ENCODE measurements at places on chromosomes 16 and 17.

- DNase-seq = no peak
These were observed 140.0 kb downstream of the RAB11FIP4 start for GRCh38 chr17:31531336-31531980.

DNA sequence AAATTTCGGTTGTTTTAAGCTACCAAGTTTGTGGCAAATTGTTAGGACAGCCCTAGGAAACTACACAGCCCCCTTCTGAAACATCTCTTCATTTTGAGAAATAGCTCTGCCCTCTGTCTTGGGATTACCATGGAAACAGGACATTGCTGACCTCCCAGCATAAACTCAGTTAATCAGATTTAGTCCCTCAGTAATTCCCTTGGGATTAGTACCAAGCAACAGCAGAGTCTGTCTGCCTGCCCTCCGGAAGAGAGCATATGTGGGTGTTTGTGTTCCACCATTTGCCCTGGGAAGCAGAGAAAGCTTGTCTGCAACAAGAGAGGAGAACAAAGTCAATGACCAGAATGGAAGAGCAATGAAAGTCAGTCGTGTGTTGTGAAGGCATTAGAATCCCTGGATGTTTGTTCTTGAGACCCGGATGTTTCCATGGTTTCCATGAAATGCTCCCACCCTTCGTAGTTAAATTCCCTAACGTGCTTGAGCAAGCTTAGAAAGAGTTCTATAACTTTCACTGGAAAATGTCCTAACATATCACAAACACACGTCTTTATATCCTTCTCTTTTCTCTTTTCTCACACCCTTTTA lies 26.2 kb downstream of the NUDT7 start:
- no peak for DNase-seq

DNA sequence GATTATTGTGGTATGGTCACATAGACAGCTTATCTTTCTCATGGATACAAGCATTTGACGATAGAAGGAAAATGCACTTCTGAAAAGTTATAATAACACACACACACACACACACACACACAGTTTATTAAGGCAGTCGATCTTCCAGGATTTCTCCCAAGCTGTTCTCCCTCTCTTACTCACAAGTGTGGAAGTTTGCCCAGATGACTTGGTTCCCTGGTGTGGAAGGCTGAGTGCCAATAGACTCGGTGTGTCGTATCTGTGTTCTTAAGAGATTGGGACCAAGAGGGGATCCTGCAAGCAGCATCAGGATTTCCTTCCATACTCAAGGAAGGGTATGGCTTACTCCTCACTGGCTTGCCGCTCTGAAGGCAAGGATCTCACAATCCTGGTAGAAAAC lies 279.6 kb downstream of the HS3ST3B1 start:
- DNase-seq = no peak

- no peak for DNase-seq
These were observed 8.8 kb downstream of the NKD1 start for GRCh38 chr16:50557046-50557445.

GRCh38 chr16:85330694-85331188 lies 218.5 kb upstream of the CIBAR2 start:
- DNase-seq = no peak

DNA sequence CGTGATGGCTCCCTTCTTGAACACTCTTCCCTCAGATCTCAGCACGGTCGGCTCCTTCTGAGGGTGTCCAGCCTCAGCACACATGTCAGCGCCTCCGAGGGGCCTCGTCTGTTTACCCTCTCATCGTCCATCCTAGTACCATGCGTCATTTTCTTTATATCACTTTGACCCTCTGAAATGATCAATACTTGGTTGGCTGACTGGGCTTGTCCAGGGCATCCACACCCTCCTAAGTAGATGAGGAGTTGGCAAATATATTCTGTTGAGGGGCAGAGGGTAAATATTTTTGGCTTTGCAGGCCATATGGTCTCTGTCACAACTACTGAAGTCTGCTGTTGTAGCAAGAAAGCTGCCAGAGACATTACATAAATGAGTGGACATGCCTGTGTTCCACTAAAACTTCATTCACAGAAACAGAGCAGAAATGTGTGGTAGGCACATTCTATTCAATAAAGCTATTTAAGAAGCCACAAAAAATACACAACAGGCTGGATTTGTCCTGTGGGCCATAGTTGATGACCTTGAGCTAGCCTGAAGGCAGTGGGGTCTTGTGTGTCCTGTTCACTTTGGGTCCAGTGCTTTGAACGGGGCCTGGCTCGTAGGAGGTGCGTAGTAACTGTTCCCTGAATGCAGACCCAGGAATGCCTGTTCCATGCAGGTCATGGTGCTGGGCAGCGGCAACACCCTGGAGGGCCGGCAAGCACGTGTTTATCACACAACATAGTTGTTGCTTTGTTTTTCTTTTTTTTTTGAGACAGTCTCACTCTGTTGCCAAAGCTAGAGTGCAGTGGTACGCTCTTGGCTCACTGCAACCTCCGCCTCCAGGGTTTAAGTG lies 185.8 kb downstream of the SNX29 start:
- no peak for DNase-seq

GRCh38 chr16:17470908-17471718 lies at the start of gene XYLT1:
XYLT1 (minus strand) TSS chr16:17470960; CDS start chr16:17470796, 164 bp downstream.
- DNase-seq = no peak

DNA sequence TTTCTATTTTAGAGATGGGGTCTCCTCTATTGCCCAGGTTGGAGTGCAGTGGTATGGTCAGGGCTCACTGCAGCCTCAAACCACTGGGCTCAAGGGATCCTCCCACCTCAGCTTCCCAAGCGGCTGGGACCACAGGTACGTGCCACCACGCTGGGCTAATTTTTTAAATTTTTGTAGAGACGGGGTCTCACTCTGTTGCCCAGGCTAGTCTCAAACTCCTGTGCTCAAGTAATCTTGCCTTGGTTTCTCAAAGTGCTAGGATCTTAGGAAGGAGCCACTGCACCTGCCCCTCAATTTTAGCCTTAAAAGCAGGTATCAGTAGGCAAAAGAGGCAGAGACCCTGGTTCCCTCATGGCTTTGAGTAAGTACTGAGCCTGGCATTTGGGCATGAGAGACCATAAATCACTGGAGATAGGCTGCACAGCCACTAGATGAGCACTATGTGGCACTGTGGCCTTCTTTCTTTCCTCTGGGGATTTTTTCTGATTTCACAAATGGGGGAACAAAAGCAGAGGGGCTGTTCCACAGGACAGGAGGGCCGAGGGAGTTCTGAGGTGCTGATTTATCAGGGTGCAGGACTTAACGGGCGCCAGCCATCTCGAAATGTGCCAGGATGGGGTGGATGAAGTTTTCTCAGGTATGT lies 82.2 kb downstream of the PLXDC1 start:
- DNase-seq = no peak

- DNase-seq = no peak
These were observed 22.1 kb downstream of the NT5M start for GRCh38 chr17:17325228-17325627.

- no peak for DNase-seq
These were observed 434.5 kb downstream of the SHISA9 start for GRCh38 chr16:13335879-13336278.

DNA sequence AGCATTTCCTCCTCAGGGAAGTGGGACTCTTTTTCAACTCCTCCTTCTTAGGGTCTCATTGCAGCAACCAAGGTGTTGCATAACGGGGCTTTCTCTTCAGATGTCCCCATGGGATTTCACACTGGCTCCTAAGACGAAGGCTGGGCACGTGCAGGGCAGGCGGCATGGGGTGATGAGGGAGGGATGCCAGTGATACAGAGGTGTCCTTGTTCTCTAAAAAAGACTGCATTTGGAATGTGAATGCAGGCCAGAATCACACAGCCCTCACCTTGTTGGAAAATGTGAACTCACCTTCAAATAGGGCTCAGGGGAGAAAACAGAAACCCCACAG lies 105.6 kb downstream of the XYLT1 start:
- DNase-seq = no peak

DNA sequence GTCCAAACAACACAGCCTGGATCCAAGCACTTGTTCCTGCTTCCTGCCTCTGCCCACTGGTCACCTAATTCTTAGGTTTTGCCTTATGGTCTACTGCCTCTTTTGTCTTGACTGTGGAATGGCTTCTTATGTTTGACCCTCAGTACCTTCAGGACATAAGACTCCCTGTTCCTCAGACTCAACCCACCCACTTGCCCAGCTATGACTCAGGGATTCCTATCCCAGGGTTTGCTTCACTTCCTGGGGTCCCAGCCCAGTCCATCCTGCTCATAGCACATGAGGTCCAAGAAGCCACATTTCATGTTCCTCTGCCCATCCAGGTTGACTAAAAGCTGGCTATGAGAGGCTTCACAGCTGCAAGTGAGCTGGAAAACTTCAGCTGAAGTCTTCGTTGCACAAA lies 320.9 kb upstream of the CDH5 start:
- DNase-seq = no peak

- DNase-seq = no peak
These were observed 22.1 kb upstream of the NAT9 start for GRCh38 chr17:74798239-74798707.

DNA sequence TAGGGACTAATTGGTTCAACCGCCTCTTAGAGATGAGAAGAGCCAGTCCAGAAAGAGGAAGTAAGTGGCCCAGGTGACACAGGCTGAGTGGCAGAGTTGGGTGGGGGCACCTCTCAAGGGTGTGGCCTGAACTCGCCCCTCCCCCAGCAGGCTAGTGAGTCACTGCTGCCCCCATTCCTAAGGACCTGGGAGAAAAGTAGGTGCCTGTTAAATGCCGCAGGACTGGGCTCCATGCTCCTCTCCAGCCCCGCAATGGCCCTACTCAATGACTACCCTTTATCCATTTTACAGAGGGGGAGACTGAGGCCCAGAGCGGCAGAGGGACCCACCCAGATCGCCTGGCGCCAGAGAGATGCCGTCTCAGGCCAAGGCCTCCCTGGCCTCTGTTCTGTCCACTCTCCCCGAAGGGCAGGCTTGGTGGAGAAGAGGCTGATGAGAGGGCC lies 8.1 kb downstream of the TMEM235 start:
- DNase-seq = no peak

DNA sequence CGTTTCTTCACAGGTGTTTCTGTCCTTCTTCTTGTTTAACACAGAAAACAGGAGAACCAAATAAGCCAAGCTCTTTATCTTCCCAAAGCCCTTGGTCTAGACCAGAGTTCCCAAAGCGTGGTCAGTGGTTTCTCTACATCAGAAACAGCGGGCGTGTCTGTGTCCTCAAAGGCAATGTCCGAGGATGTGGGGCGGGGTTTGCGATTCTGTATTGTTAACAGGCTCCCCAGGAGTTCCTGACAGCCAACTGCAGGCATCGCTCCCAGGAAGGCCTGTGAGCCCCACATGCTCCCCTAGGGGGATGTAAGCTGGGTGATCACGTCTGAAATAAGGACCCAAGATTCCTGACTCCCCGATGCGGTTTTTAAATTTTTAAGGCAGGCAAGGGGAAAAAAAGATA lies 28.4 kb upstream of the SLC25A19 start:
- DNase-seq = no peak

DNA sequence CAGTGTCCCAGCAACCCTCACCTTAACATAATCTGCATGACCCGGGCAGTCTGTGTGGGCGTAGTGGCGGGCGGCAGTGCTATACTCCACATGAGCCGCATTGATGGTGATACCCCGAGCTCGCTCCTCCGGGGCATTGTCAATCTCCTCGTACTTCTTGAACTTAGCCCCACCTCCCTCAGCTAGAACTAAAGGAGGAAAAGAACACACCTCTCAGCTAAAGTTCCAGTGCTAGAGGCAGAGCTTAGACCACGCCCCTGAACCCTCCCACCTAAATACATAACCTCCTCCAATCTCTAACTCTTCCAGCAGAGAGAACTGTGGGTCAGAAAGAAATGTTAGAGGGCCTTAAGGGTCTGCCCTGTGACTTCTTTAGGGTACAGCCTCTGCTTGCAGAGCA lies 855 bp downstream of the TUFM start:
- no peak for DNase-seq

DNA sequence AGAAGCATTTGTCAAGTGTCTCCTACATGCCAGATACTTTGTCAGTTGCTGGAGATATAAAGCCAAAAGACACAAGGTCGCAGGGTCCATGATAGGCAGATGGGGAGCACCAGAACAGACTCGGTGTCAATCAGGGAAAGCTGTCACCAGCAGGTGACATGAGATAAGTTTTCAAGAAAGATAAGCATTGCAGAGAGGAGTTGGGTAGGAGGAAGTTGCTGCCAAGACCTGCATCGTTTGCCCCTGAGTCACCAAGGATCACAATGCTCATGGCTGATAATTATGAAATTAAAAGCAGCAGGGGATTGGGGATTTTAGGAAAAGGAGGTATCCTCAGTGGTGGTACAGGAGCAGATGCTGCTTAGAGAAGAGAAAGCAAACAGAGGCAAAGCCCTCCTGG lies 551.1 kb upstream of the CDH11 start:
- DNase-seq = no peak

DNA sequence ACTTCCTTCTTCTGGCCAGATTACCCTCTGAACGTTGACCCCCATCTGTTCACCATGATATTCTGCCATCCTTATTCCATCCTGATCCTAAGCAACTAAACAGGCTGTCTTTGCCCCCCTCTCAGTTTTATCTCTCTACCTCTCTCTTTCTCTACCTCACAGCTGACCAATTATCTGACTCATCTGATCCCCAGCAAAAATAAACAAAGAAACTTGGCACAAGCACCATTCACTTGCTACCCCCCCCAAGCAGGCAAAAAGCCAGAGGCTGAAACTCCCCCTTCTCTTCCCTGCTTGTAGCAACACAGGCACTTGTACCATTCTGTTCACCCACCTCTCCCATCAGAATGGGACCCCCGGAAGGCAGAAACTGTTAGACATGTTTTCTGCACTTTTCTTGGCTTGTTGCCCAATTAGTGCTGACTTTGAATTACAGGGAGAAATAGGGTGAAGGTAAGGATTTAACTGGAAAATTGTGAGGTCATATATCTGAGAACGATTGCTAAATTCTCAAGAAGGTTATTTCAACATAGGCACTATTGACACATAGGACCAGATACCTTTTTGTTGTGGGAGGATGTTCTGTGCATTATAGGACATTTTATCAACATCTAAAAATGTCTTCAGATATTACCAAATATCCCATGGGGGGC lies 163.2 kb downstream of the TOX3 start:
- no peak for DNase-seq

DNA sequence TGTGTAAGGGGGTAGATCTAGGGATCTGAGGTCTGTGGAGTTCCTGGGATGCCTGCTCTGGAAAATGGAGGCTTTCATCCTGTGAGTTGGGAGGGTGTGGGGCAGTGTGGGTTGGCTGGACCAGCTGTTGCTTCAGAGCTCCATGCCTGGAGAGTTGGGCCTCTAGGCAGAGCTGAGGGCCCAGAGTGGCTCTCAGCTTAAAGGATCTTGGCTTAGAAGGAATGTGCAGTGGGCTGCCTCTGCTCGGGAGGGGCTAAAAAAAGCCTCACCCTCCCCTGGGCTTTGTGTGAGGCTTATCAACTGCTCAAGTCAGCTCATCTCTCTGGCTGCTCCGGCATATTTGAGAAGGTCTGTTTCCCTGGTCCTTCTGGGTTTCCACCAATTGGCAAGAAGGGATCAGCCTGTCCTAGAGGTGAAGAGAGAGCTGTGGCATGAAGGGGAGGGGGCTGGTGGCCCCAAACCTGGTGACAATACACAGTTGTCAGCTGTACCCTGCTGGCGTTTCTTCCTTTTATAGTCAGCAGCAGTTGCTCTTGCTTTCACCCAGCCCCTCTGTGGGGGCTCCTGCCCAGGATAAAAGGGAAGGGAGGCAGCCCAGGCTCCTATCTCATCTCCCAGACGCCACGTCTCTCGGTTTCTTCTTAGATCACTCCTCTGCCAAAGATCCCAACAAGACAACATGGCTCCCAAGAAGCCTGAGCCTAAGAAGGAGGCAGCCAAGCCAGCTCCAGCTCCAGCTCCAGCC lies at the start of gene MYL4:
Gene MYL4, plus strand, starts transcription at position 605 of the 745 bp plus-strand sequence. Its CDS starts 75 bp downstream, at position 680.
- no peak for DNase-seq

GRCh38 chr17:63543822-63544420 lies 6.4 kb upstream of the DCAF7 start:
- DNase-seq = no peak

- DNase-seq = no peak
These were observed 73.4 kb upstream of the TNRC6C start for GRCh38 chr17:77884967-77885641.

All from stimulated activated CD8-positive, alpha-beta memory T cell treated with anti-CD3 and anti-CD28 coated beads, Interleukin-7, amount 100 ng/mL, for 1 hour (primary cell).